CD4-positive, alpha-beta T cell treated with Interleukin-17A for 4 hours (primary cell): ENCODE measurements at places on chromosomes 13 and 19.

DNA sequence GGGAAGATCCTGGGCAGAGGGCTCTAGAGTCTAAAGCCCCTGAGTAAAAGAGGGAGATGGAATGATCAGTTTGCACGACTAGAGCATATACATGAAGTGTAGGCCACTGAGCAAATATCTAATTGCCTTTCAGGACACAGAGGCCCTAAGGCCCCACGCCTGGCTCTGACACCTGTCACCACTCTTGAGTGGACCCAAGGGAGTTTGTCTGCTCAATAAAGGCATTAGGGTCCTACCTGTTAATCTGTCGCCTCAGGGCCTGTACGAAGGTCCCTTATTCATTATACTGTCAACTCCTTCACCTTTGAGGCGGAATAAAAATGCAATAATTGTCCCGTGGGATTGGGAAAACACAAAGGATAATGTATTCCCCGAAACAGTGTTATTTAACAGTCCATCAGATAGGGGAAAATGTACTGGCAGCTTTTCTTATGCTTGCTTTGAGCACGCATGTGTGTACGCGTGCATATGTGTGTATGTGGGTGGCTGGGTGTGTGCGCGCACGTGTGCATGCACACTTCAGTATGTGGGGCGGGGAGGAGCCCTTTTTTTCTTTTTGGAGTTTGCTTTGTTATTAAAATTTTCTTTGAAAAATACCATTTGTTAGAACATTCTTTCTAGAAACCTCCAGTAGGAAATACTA lies 161.8 kb upstream of the SERP2 start:
- DNase-seq = no peak

- no peak for DNase-seq
Measured at GRCh38 chr13:23460921-23461320, 27.4 kb upstream of the SACS start.

- no peak for DNase-seq
Measured at GRCh38 chr19:49844138-49845095, 6.5 kb upstream of the PTOV1 start.

- DNase-seq = no peak
Measured at GRCh38 chr13:99280166-99280565, 22.0 kb upstream of the GPR18 start.

DNA sequence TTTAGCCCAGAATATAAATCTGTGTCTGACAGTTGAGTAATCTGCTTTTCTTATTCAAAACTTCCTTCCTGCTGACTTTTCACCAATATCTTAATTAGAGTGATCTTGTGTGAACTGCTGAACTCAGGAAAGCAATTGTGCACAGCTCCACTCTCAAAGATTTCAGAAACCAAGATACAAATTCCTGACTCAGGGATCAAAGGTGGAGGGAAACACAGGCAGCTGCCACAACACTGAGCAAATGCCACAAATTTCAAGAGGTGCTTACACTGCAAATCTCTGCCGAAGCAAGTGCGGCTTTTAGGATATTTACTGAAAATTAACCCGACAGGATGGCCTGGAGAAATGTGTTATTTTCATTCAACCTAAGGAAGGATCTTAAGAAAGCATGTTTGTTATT lies 111.4 kb downstream of the STOML3 start:
- no peak for DNase-seq

DNA sequence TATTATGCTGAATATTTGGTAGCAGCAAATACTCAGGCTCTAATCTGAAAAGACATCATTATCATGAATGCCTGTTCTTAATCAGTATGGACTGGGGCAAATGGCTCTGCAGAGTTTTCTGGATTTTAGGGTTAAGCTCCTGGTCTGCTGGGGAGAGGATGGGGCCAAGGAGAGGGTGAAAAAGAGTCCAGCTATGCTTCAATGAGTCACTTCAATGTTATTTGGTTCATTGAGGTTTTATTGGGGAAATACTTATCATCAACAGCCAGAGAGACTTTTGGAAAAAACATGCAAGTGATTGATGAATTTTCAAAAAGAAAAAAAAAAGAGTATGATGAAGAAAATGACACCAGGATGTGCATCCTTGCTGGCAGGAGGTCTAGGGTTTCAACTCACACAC lies 278.3 kb downstream of the UQCRFS1 start:
- DNase-seq = no peak

DNA sequence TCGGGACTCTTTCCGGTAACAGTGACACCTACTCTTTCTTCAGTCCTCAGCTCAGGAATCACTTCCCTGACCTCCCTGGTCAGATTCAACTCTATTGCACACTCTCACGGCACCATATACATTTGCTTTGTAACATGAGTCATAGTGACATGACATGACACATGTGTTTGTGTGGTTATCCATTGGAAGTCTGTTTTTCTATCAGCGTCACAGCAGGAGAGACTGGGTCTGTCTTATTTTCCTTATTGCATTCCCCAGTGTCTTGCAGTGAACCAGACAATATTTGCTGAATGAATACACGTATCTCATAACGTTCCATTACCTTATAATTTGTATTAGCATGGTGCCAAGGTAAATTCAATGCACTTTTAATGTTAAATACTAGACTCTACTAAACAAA lies 102.0 kb downstream of the DCLK1 start:
- DNase-seq = no peak

- DNase-seq = no peak
Measured at GRCh38 chr13:97695684-97696083, 257.8 kb upstream of the IPO5 start.

DNA sequence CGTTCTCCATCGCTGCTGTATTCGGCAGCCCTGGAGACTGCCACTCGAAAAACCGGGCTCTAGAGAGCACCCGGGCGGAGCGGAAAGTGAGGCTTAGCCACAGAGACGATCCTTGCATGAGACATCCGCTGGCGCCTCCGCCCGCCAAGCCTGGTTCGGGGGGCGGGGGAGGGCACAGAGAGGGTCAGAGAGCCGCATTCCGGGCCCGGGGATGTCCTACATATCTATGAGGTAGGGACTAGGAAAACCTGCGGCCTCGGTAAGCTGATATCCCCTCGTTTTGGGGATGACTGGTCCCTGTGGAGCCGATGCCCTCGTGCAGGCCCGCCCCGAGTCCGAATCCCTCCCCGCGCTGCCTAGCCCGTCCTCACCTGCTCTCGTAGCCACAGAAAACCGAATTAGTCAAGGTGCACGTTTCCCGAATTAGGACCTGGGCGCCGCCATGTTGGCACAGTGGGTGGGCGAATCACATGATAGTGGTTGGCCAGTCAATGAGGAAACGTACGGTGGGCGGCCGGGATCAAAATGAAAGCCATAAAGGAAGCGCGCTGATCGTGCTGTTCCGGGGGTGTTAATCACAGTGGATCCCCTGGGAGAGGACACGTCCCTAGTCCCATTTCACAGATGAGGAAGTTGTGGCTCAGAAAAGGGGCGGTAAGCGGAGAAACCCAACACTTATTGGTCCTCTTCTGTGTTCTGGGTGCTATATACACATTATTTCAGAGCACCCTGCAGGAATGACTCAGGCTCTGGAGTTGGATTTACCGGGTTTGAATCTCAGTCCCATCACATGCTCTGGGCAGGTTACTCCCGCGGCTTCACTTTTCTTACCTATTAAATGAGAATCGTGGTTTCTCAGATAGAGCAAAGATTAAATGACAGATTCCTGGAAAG lies at the start of gene TRMT1:
Gene TRMT1, minus strand, starts transcription at position 459 of the 894 bp plus-strand sequence. Its CDS starts 341 bp downstream, at position 118.
- DNase-seq = peak; percentile 87

- DNase-seq = no peak
Measured at GRCh38 chr13:31267126-31267784, 67.5 kb downstream of the B3GLCT start.

GRCh38 chr19:21749090-21749489 lies 18.3 kb downstream of the ZNF100 start:
- no peak for DNase-seq

GRCh38 chr13:76286178-76286577 lies 600.0 kb downstream of the KCTD12 start:
- DNase-seq = no peak

DNA sequence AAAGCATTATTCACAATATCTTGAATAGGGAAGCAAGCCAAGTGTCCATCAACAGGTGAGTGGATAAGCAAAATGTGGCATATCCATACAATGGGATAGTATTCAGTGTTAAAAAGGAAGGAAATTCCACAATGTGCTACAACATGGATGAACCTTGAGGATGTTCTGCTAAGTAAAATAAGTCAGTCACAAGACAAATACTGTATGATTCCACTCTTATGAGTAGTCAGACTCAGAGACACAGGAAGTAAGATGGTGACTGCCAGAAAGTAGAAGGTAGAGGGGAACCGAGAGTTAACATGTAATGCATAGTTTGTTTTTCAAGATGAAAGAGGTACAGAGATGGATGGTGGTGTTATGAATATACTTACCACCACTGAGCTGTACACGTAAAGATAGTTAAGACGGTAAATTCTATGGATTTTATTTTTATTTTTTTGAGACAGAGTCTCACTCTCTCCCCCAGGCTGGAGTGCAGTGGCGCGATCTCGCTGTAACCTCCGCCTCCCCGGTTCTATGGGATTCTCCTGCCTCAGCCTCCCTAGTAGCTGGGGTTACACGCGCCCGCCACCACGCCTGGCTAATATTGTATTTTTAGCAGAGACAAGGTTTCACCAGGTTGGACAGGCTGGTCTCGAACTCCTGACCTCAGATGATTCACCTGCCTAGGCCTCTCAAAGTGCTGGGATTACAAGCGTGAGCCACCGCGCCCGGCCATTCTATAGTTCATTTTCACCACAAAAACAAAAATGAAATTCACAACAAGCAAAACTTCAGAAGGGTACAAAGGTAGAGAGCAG lies 1.0 kb upstream of the CHAMP1 start:
- DNase-seq = no peak

- no peak for DNase-seq
Measured at GRCh38 chr13:111323549-111323948, 3.1 kb downstream of the TEX29 start.

GRCh38 chr13:36559375-36559774 lies 114.4 kb upstream of the SERTM1 start:
- no peak for DNase-seq

DNA sequence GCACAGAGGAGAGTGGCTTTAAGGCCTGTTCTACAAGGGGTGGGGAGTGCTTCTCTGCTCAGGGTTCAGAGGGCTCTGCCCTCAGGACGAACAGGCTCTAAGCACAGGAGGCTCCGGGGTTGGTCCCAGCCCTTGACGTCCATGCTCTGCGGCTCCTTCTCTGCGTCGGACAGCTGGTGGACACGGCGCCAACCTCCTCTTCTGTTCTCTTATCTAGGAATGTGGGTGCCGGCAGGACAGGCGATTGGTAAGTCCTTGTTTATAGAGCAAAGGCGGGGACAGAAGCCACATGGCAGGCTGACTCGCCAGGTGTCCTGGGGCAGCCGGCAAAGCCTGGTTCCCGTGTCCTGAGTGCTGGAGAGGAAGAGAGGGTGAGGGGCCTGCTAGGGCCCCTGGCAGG lies 8.4 kb upstream of the RPS15 start:
- DNase-seq = no peak

GRCh38 chr19:22326219-22326618 lies 40.0 kb downstream of the ZNF729 start:
- no peak for DNase-seq

DNA sequence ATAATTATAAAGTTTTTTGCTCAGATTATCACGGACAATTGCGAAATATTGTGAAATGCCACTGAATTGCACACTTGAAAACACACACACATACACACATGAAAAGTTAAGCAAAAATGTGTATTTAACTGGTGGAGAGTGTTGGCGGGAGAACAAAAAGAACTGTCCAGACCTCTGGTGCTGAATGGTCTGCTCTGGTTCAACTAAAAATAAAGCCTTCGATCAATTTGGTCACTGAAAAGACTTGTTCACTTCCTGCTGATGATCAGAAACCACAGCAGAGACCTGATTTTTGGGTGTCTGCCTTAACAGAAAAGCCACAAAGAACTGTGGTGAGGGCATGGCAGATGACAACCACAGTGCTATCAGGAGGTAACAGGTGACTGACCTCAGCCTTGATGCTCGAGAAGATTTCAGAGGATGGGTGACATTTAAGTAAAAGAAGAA lies 4.0 kb upstream of the IGFL1 start:
- DNase-seq = no peak

- no peak for DNase-seq
Measured at GRCh38 chr13:98511435-98511834, 65.5 kb downstream of the STK24 start.

DNA sequence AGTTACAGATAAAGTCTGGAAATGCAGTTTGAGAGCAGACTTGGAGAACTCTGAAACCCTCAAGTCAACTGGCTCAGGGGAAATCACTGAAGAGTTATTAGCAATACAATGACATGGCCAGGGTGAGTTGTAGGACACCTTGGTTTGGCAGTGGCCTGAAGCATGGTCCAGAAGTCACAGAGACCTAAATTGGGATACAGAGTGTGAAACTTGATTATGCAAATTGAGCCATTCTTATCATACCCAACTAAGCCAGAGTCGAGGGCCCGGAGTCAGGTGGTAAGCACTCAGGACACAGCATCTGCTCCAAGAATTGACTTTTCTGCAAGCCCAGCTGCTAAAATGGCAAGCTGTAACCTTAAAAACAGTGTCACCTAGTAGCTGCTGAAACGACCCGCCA lies 224.5 kb downstream of the DCLK1 start:
- no peak for DNase-seq

- DNase-seq = no peak
Measured at GRCh38 chr13:105957769-105958438, 577.6 kb downstream of the EFNB2 start.

DNA sequence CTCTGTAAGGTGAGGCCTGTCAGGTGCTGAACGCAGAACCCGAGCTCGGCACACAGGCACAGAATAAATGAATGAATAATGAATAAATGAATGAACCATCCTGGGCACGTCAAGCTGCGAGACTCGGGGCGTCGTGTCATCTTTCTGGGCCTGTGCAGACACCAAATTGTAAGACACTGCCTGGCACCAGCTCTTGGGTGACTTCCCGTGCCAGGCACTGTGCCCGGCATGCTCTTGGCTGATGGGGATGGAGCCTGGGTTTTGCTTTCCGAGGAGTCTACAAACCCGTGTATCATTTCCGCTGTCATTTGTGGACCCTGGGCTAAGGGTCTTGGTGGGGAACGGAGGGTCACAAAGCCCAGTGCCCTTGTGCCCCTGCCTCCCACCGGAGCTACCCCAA lies 43.9 kb downstream of the CELF5 start:
- DNase-seq = no peak
